ENCODE measurements at places on chromosomes 5 and 9.

DNA sequence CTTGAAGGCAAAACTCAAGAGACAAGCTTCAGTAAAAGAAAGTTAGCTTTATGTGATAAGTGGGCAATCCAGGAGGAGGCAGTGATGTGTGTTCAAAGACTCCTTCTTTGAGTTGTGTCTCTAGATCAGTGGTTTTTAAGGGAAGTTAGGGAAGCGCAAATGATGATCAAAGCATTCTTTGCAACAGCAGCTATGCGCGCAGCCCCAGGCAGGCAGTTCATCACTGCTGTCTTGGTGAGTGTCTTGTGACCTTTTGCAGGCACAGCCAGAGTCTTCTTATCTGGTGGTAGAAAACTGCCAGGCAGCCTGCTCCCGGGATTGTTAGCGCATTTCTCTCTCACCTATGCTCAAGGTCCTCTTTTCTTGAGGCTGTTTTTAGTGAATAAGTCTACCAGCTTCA is 40.3 kb upstream of the CLK4 start:
- DNase-seq, result no peak

GRCh38 chr9:5455181-5455580 is 4.8 kb downstream of the CD274 start:
- DNase-seq, result no peak

- DNase-seq, result no peak
Observed at GRCh38 chr5:6222899-6223298, 155.4 kb downstream of the MED10 start.

DNA sequence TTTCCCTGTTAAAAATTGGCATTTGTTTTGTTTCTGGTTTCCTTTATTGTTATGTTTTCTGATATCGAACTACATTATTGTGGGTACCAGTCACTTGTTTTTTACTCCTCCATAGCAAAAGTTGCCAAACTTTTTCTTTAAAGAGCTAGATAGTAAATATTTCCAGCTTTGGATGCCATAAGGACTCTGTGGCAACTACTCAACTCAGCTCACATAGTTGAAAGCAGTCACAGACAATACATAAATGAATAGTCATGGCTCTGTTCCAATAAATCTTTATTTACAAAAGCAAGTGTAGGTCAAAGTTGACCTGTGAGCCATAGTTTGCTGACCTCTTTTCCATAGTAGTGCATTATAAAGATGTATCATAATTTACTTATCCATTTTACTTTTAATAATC is 305.0 kb downstream of the RASEF start:
- no peak for DNase-seq

- DNase-seq, result no peak
Observed at GRCh38 chr5:10229306-10230048, 20.2 kb downstream of the ATPSCKMT start.

GRCh38 chr5:170333161-170333910 is 35.8 kb upstream of the LCP2 start:
- DNase-seq, result no peak

DNA sequence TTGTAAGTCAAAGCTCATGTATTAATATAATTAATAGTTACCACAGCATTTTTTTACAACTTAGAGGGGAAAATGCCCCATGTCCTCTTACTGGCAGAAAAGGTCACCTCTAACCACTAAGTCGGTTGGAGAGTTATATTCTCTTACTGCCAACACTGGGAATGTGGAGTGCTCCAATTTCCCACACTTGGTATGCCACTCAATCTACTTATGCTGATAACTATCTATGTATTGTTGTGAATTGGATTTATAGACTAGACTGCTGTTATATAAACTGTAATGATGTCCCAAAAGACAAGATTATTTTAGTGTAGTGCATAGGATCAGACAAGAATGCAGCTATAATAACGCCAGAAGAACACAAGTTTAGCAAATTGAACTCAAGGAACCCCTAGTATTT is 2385.2 kb upstream of the C9orf72 start:
- no peak for DNase-seq

GRCh38 chr9:132615774-132616173 is 33.4 kb downstream of the BARHL1 start:
- no peak for DNase-seq

Data from dermis microvascular lymphatic vessel endothelial cell (primary cell).